NCI-H1105 (cell line): ENCODE measurements at places on chromosomes 7 and 10.

DNA sequence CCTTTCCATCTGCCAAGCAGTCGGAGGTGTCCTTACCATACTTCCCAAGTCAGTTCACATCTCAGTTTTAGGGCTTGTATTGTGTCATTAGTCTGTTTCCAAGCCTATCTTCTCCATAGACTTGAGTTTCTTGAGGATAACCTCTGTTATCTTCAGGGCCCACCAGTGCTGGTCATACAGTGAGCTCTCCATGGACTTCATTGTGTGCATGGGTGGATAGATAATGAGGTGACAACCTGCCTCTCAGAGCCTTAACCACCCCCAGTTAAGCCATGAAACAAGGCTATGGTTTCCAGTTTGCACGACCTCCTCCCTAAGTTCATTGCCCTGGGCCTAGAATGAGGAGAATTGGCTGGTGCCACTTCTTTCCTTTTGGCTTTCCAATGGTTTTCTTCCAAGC is 38.5 kb upstream of the WAC start:
- DNase-seq: no peak

- no peak for DNase-seq
Measured at GRCh38 chr10:52900593-52900992, 128.0 kb upstream of the MBL2 start.

DNA sequence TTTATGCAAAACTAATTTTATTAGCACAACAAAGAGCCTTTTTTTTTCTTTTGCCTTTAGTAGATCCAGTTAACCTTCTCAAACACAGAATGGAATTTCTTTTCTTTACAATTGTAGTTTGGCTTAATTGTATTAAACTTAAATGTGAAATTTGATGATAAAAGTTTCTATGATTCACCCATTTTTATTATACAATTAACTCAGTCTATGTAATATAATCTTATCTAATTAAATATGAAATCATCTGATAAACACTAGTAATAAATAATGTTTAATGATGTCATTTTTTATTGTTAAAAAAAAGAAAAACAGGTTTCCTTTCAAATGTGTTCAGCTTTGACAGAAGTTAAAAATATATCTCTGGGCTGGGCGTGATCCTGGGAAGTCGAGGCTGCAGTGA is 559.1 kb downstream of the PHTF2 start:
- no peak for DNase-seq

DNA sequence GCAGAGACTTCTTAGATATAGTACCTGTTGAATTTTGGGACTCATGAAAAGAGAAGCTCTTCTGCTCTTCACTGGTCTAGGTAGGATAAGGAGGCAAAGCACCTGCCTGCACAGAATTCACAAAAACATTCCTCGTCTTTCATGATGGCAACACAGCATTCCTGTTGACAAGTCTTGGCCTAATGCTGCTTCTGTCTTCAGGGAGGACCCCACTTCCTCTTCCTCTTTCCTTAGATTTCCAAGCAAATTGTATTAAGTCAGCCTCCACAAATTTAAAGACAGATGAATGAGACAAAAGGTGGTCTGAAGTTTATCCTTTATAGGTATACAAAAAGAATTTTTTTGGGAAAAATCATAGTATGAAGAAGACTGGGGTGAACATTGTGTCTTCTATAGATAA is 64.9 kb downstream of the DNAJB9 start:
- DNase-seq: no peak
